ENCODE measurements at places on chromosomes 7 and 10.

DNA sequence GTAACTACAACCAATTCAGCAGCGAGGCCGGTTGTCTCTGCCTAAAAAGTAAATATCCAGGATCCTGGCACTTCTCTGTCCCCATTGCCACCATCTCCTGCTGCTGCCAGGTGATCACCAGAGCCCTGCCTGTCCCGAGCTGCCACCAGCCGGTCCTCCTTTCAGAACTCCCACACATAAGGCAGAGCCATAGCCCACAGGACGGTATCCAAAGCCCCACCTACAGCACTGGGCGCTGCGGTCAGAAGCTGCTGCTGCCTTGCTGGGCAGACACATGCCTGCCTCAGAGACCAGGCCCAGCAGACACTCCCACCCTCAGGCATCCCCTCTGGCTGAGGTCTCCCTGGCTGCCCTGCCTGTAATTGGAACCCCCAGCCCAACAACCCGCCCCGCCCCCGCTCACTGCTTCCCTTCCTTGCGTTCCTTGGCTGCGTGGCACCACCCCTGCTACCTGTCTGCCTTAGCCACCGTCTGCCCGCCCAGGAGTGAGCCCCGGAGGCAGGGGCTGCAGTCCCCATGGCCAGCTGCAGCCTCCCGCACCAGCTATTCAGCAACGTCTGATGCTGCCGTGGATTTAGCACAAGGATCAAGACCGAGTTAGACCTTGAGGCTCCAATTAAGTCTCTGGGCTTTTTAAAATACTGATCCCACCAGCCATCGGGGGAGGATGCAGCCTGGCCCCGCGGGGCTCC is 100.7 kb downstream of the CYTH3 start:
- no peak for DNase-seq

GRCh38 chr10:558364-558763 is 131.1 kb downstream of the DIP2C start:
- DNase-seq: no peak

- no peak for DNase-seq
Measured at GRCh38 chr10:130864961-130865818, 446.3 kb downstream of the TCERG1L start.

DNA sequence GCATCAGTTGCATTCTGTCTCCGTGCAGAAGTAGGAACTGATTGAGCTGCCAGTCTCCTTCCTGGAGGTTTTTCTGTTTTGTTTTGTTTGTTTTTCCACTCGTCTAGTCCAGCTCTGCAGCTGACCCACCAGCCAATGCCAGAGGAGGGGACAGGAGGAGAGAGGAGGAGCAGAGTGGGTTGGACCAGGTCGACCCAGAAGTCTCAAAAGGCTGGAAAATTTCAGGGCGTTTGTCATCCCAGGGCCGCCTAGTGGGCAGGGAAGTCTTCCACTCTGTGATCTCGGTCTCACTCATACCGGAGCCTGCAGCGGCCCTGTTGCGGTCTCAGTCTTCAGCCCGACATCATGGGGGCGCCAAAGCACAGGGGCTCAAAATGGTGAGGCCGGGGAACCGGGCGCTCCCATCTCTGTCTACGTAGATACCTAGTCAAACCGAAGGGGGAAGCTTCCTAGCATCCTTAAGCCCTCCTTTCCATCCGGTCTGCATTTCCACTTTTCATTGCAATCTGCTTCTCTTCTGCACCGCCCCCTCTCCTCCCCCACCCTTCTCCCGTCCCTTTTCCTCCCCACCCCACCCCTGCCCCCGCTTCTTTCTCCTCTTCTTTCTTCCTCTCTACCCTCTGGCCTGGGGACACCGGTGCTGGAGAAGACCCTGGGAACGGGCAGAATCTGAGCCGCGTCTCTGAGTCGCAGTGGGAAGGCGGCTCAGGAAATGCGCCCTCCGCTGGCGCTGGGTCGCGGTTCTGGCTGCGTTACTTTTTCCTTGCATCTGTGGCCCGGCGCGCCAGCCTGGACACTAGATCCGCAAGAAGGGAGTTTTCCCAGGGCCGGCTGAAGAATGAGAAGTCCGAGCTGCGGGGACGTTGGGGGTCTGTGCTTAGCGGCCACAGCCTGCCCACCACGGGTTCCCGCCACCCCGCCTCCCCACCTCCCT is 16.2 kb upstream of the PAX2 start:
- no peak for DNase-seq

DNA sequence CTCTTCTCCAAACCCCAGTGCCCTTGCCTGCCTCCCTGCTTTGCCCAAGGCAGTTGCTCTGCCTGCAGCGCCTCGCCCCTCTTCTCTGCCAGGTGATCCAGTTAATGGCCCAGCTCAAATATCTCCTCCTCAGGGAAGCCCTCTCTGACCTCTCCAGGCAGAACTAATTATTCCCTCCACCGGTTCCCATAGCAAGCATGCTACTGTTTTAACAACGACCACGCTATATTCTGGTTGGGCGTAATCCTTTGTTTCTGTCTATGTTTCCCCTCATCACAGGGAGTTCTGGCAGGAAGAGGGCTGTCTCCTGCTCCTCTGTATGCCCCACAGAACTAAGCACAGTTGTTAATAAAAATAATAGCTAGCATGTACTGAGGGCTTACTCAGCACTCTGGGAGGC is 36.8 kb upstream of the R3HCC1L start:
- DNase-seq: no peak

DNA sequence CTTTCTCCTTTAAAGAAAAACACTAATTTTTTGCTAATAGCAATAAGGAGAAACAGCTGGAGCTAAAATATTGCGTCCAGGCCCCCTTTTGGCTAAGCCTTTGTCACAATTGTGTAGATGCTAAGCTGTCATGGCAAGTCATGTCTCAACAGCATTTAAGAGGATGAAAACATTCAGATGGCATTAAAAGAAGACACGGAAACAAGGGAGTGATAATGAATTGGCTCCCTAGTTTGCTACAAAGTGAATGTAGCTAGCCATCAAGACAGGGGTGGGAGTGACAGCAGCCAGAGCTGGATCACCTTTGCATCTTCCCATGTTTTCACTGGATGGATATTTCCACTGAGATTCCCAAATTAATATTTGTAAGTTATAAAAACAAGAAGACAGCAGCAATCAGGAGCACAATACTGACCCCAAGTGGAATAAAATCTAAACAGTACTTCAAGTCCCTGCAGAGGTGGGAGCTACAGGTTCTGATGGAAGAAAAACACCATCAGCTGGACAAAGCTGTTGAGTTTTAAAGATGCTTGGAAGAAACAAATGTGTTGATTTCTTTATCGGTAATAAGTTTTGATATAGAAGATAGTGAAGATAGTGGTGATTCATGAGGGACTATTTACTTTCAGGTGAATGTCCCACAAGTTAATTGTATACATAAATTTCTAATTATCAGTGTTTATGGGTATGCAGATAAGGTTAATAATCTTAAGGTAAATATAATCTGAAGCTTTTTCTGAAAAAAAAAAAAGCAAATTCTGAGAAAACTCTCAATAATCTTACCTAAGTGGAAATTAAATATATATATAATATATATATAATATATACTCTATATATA is 129.4 kb downstream of the SLC16A9 start:
- DNase-seq: no peak

DNA sequence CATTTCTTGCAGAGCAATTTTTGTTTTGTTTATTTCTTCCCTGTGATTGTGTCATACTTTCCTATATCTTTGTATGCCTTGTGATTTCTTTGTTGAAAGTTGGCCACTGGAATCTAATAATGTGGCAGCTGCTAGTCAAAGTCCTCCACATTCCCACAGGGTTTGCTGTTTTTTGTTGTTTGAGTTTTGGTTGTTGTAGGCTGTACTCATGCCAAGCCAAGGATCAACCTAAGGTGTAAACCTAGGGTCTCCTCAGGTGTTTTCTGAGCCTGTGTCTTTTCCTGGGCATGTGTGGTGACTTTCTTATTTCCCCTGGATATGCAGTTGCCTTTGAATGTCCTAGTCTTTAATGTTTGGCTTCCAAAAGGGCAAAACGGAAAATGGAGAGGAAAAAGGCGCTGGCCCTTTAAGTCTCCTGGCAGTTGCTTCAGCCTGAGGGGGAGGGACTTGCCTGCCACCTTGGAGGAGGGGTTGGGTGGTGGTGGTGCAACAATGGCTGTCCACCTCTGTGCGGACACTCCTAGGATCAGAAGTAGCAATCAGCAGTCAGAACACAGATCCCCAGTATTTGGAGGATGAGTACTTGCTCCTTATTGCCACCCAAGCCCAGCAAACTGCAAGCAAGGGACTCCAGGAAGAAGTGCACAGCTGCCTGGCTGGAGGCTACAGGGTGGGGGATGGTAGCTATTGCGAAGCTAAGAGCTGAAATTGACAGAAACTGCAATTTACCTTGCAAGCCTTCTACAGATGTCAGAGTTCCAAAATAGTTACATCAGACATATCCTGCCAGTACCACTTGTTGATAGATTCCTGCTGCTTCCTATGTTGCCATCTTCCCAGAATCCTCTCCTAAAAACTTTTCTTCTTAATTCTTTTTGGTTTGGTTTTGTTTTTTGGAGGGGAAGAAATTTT is 5.6 kb upstream of the ZNF518A start:
- DNase-seq: no peak

DNA sequence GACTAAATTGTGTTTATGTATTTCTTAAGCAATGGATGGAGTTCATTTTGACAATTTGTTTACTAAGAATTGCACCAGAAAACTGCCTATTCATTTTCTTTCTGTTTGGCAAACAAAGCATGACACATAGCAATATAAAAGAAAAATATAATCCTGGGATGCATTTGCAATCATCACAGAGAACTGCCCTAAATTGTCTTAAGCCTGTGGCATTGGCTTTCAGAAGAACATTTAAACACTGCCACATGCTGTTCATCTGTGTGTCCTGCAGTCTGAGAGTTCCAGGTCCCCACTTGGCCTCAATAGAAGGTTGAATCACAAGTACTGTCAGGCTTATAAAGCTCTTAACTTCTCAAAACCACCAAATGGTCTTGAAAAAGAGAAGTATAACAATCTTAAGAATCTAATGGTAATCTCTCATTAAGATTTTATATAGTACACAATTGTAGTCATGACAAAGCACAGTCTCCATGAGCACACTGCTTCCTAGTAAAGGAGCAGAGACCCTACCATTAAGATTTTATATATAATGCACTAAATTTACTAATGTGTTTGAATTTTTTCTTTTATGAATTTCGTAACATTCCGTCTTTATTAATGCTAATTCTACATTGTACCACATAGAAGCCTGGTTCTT is 29.9 kb downstream of the RNLS start:
- peak; percentile 2 for DNase-seq

GRCh38 chr7:1566687-1567048 is 3.2 kb downstream of the PSMG3 start:
- DNase-seq: no peak

DNA sequence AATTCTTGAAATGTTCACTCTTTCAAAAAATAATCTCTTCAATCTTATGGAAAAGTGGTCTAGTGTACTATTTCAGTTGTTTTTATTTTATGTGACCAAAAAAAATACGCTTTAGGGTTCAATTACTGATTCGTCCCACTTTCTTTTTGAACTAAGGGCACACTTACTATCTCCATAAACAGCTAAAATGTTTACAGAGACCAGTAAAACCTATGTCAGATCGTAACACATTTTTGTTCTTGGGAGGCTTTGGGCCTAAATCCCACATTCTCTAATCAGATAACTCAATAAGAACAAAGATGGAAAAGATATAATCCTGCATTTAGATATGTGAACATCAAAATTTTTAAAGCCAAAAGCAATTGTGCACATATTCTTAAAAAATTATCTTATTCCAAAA is 29.8 kb upstream of the EPC1 start:
- DNase-seq: no peak

- no peak for DNase-seq
Measured at GRCh38 chr7:42493436-42494198, 256.6 kb upstream of the GLI3 start.

GRCh38 chr10:947051-947450 is 15.5 kb upstream of the LARP4B start:
- no peak for DNase-seq

DNA sequence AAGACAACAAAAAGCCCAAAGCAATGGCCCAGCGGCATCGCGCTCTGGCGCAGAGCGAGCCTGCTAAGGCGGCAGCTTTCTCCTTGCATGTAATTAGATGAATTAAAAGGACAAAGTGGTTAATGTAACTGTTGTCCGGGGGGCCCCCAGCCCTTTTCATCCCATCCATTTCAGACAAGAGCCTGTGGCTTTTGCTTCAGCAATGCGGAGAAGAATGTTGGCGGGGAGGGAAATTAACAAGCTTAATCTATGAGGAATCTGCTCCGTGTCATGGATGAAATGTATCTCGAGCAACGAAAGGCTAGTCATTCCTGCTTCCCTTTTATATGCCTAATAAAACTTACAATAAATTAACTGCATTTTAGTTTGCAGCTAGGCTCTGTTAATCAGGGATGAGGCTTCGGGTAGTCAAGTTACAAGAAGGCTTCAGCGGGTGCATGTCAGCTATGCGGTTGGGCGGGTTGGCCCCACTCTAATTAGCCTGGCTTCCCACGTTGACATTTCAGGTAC is 203.3 kb downstream of the BUB3 start:
- DNase-seq: no peak

- no peak for DNase-seq
Measured at GRCh38 chr7:151624246-151624928, 104.7 kb upstream of the RHEB start.

GRCh38 chr7:132768099-132768498 is 191.8 kb upstream of the PLXNA4 start:
- DNase-seq: no peak

DNA sequence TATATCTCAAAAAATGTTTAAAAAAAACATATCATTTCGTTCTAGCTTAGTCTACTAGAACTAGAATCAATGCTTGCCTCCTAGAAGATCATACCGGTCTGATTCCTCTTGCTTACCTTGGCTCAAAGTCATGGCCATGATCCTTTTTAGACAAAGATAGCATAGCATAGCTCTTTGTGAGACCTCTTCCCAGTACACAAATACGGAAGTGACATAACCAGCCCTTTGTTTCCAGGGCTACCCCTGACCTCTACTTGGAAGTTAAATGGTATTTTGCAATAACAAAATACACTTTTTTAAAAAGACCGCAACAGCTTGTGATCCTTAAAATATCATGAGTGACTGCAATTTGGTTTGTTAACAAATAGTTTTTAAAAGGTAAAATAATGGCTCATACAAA is 130.7 kb upstream of the NOBOX start:
- DNase-seq: no peak

DNA sequence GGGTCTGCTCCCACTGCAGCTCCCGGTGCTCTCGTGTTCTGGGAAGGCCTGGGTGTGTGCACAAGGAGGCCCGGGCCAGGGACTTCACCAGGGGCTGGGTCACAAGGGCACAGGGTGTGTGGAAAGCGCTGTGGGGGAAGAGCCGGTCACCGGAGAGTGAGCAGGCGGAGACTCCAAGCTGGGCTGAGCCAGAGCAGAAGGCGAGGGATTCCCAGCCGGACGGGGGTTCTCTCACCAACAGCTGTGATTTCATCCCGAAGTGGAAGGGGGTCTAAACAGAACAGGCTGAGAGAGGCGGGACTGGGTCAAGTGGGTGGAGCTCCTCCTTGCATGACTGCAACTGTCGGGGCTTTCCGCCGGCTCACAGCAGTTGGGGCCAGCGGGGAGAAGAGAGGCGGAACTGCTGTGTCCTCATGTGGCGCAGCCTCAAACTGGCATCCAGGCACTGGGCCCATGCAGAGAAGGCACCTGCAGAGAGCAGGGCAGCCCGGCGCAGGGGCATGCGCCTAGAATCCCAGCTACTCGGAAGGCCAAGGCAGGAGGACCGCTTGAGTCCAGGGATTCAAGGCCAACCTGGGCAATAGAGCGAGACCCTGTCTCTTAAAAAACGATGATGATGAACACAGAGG is 7.6 kb upstream of the ORAI2 start:
- peak; percentile 71 for DNase-seq

- no peak for DNase-seq
Measured at GRCh38 chr7:10181996-10182395, 791.7 kb upstream of the PHF14 start.

- DNase-seq: no peak
Measured at GRCh38 chr10:74738052-74738451, 88.3 kb upstream of the KAT6B start.

GRCh38 chr10:112700215-112700671 is 249.8 kb upstream of the TCF7L2 start:
- no peak for DNase-seq
